ENCODE measurements at places on chromosomes 5 and 9.

DNA sequence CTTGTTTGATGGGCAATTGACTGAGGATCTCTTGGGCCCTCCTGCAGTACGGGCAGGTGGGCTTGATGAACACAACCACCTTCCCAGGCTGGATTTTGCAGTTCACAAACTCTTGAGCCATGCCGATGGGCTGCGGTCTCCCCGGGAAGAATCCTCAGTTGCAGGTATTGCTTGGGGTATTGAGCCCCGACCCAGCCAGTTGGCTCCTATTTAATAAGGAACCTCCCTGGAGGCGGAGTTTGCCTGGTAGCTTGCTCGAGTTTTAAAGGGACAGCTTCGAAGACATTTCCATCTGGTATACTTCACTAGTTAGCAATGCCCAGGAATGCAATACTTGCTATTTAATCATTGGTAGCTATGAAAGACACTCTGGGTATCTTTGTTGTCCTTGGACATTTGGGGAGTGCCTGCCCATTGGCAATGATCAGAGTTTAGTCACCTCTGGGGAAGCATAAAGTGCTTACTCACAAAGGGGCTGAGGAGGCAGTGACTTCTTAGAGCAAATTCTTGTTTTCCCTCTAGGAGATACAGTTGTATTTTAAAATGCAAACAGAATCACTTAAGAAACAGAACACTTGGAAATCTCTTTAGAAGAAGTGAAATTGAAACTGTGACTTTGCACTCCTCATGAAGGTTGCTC lies at the start of gene GLRX:
GLRX (minus strand) TSS at position 185 of the 640 bp plus-strand sequence; CDS start at position 121, 64 bp downstream.
- DNase-seq = peak; percentile 75

DNA sequence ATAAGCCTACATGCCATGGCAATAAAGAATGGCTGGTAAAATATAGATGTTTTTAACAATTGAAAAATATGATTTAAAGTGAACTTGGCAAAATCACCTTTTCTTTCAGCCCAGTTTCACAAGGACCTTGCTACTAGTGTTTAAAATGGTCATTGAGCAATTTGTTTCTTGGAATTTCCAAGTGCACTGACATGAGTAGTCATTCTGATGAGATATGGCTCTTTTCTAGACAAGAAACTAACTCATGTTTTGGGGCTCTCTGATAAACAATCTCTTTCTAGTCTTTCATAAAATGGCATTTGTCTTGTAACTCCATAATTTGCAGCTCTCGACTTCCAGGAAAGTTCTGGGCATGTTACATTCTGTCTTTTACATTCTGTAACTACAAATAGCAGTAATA lies 176.8 kb downstream of the NR2F1-AS1 start:
- no peak for DNase-seq

GRCh38 chr5:143135832-143136551 lies 267.5 kb downstream of the NR3C1 start:
- DNase-seq = no peak

DNA sequence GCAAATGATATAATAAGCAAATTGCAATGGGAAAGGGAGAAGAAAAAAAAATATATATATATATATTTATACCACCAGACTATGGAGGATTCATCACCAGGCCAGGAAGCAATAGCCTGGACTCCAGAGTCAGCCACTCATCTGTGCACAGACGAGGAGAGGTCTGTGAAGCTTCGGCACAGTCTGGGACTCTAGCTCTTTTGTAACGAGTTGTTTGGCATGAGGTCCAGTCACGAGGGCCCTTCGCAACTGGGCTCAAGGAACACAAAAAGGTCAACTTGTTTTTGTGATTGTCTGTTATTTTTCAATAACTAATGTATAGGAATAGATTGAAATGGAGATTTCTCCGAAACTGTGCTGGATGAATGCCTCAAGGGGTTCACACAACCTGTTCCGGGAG lies 14.7 kb upstream of the FGF1 start:
- no peak for DNase-seq

- no peak for DNase-seq
Observed at GRCh38 chr5:78300464-78301045, 6.1 kb upstream of the AP3B1 start.

GRCh38 chr5:56147106-56147505 lies 86.0 kb downstream of the ANKRD55 start:
- no peak for DNase-seq

DNA sequence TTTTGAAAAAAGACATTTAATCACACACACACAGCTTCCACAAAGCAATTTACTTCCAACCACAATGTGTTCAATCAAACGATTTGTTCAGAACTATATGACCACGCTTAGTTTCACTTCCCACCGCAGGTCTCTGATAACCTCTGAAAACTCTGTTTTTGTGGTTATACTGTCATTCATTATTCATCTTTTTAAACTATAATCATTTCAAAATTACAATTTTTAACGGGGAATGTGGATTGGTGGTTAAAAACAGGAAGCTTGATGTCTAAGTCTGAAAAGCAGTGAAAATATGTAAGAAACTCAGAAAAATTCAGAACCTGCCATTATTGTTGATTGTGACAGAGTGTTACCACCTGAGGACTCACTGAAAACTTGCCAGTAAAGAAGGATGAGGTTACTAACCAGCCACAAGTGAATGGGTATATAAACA lies 12.7 kb upstream of the TMEM174 start:
- DNase-seq = no peak

DNA sequence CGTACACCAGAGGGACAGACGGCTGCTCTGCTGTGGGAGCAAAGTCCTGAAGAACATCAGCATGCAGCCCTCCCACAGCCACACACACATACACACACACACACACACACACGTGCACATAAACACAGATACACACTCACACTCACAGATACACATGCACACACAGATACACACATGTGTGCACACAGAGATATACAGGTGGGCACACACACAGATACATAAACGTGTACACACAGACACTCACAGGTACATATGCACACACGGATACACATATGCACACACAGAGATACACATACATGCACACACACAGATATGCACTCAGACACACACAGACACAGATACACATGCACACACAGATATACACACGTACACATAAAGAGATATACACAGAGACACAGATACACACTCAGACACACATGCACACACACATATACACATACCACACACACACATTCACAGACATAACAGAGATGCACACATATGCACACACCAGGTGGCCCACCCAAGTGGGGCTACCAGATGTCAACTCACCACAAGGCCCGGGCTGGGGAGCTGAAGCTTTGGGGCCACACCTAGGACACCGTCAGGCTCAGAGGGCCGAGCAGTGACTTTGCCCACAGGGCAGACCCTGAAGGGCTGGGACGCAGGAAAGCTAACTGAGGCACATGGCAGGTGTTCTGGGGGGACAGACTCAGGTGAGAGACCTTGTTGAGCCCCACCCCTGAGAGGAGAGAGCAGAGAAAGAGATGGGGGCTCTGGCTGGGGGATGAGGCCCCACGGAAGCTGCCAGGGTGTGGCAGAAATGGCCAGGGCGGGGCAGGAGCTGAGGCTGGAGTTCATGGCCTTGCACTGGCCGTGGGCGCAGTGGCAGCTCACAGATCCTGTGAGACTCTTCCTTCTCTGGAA lies 148.6 kb upstream of the PPP1R26 start:
- DNase-seq = no peak

Measured in SW 1271 (cell line).